CD4-positive, CD25-positive, alpha-beta regulatory T cell (primary cell): ENCODE measurements at places on chromosomes 7 and 10. TPM values are rescaled to one million over a fixed set of nuclear protein-coding genes. Genes with fewer than 3 reads are reported as not detected.

DNA sequence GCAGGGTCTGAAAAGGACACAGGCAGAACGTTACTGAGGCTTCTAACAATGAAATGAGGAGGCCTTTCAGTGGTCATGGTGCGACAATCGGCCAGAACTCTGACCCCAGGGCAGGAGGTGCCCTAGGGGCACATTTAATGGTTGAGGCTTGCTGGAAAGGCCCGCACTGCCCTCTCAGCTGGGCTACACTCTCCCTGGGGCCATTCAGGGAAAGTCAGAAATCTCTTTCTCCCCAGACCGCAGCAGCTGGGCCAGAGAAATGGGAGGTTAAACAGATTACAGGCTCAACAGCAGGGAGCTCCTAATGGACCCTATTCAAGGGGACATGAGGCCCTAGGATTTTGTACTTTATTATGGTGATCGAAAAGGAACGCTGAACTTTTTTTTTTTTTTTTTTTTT is 85.6 kb upstream of the FGFR2 start:
- no peaks in the 10 kb centered on the region for H3K4me1 ChIP-seq
- H3K4me3 ChIP-seq, result no peak overlapping the region
- H3K36me3 ChIP-seq, result no peaks in the 10 kb centered on the region
- H3K27me3 ChIP-seq, result no peaks in the 10 kb centered on the region
- no peak overlapping the region for H3K27ac ChIP-seq

AKR1C8 gene
- 3.2 TPM for total RNA-seq

DNA sequence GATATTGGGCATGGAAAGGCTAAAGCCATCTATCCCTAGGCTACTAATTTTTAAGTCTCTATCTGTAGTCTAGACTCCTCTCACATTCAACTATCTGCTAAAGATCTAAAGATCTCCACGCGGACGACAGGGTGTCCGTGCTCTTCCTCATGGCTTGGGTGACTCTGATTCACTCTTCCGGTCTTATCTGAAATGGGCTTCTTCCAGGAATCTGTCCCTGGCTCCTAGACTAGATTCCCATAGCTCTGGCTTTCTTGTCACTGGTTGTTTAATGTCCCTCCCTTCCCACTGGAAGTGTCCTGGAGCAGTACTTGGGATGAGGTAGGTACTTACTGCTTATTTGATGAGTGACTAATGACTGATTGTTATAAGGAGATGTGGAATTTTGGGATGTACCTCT is 62.0 kb upstream of the PODXL start:
- H3K4me1 ChIP-seq, result no peaks in the 10 kb centered on the region
- H3K4me3 ChIP-seq, result no peak overlapping the region
- no peaks in the 10 kb centered on the region for H3K36me3 ChIP-seq
- no peak for DNase-seq
- H3K27ac ChIP-seq, result no peak overlapping the region
- no peaks in the 10 kb centered on the region for H3K27me3 ChIP-seq

GRCh38 chr7:40137563-40137962 is 2.8 kb downstream of the SUGCT start:
- H3K4me1 ChIP-seq, result peaks cover 20% of the 10 kb centered on the region
- H3K4me3 ChIP-seq, result no peak overlapping the region
- no peak overlapping the region for H3K27ac ChIP-seq

DNA sequence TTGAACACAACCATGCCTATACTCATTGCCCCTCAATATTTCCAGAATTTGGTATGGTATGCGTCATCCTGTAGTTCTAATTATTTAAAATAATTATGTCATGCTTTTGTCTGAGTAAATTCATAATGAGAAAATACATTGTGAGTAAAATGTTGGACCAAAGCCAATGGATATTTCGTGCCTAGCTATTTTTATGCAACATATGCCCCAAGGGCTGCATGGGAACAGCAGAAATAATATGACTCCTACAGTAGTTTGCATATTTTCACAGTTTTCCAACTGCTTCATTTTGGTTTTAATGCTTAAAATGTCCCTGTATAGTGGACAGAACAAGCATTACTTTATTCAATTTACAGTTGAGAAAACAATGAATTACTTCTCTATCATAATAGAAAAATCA is 1115.6 kb upstream of the GHITM start:
- DNase-seq, result no peak
- no peak overlapping the region for H3K4me3 ChIP-seq
- H3K27ac ChIP-seq, result no peak overlapping the region
- no peaks in the 10 kb centered on the region for H3K27me3 ChIP-seq
- no peaks in the 10 kb centered on the region for H3K4me1 ChIP-seq

H2BK1 gene
- total RNA-seq, result 3.8 TPM

NXPH1 gene
- not detected for total RNA-seq

GRCh38 chr10:9222917-9223316 is 1168.4 kb downstream of the GATA3 start:
- H3K4me1 ChIP-seq, result no peaks in the 10 kb centered on the region
- no peaks in the 10 kb centered on the region for H3K36me3 ChIP-seq
- no peak overlapping the region for H3K27ac ChIP-seq
- H3K27me3 ChIP-seq, result peaks cover 7% of the 10 kb centered on the region
- H3K4me3 ChIP-seq, result no peak overlapping the region

GRCh38 chr10:112235920-112236319 is 47.3 kb upstream of the TECTB start:
- H3K27me3 ChIP-seq, result peaks cover 1% of the 10 kb centered on the region
- no peaks in the 10 kb centered on the region for H3K36me3 ChIP-seq
- DNase-seq, result no peak
- H3K4me3 ChIP-seq, result no peak overlapping the region

DNA sequence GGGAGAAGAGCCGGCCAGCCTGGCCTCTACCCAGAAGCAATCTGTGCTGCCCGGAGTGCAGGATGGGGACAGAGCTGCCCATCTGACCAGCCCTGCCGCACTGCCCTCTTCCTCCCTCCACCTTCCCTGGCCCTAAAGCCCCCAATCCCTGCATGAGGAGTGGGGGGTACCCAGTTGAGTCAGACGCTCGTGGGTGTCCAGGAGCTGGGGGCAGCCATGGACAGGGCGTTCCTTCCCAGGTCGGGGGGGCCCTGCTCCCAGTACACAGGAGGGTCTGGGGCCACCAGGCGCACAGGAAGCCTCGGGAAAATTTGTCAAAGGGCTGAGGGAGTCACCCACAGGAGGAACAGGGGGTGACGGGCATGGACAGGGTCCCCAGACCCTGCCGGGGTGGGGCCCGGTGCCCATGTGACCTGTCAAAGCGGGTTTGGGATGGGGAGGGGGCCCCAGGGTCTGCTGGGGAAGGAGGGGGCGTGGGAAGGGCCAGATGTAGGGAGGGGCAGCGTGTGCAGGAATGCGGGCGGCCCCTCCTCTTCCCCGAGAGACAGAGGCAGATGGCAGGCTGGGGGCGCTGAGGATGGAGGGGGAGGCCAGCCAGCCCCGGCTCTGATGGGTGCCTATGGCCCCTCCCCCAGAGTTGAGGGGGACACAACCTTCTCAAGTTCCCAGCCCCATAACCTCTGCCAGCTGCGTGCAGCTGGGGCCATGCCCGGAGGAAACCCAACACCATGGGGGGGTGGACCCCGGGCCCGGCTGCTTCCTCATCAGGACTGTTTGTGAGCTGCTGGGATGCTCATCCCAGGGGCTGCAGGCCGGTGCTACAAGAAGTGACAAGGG is 21.5 kb upstream of the GRIFIN start:
- no peak overlapping the region for H3K27ac ChIP-seq
- no peaks in the 10 kb centered on the region for H3K27me3 ChIP-seq
- H3K4me3 ChIP-seq, result no peak overlapping the region
- H3K4me1 ChIP-seq, result peaks cover 6% of the 10 kb centered on the region
- DNase-seq, result no peak

DNAJC12 gene
- total RNA-seq, result not detected

DNA sequence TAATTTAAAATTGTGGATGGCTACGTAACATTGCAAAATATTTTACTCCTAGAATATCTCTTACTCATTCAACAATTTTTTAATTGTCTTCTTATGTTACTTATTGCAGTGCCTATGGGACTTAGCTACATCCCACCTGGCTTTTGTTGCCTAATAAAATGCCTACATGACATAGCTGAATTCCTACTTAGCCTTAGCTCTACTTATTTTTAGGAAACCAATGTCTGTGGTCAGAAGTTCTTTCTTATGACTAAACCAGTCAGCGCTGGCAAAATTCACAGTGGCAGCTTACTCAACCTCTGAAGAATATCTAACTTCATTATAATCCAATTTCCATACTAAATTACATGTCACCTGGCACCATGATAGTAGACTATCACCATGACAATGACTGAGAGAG is 1612.4 kb upstream of the LRRTM3 start:
- no peak overlapping the region for H3K4me3 ChIP-seq
- no peaks in the 10 kb centered on the region for H3K27me3 ChIP-seq
- H3K4me1 ChIP-seq, result no peaks in the 10 kb centered on the region
- no peaks in the 10 kb centered on the region for H3K36me3 ChIP-seq
- H3K27ac ChIP-seq, result no peak overlapping the region

CALML3 gene
- total RNA-seq, result not detected

- peak overlapping the region; percentile 95 for H3K27ac ChIP-seq
- H3K36me3 ChIP-seq, result no peaks in the 10 kb centered on the region
- peak overlapping the region; percentile 95 for H3K4me3 ChIP-seq
- DNase-seq, result peak; percentile 57
These were observed 1.3 kb downstream of the STK17A start for GRCh38 chr7:43584195-43584586.

DNA sequence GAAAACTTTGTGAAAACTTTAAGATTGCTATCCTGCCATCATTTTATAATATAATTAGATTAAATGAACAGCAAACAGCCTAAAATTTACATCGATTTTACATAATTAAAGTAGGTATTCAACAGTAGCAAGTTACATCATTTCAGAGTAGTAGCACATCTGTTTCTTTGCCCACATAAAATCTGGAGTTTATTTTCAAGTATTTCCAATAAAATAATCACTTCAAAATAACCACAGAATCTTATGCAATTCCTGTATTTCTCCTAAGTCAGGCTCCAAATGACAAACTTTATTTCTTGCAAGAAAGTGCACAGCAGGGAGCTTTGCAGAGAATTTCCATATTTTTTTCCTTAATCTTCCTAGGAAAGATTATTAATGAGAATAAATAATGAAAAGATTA is 82.6 kb downstream of the CUBN start:
- H3K36me3 ChIP-seq, result no peaks in the 10 kb centered on the region
- DNase-seq, result no peak
- no peaks in the 10 kb centered on the region for H3K27me3 ChIP-seq
- no peak overlapping the region for H3K4me3 ChIP-seq

FAM241B gene
- 9.7 TPM for total RNA-seq

OLAH gene
- not detected for total RNA-seq

- DNase-seq, result no peak
- H3K27me3 ChIP-seq, result no peaks in the 10 kb centered on the region
These were observed 77.3 kb upstream of the RPA3 start for GRCh38 chr7:7795630-7796121.

NPFFR1 gene
- total RNA-seq, result not detected

DNA sequence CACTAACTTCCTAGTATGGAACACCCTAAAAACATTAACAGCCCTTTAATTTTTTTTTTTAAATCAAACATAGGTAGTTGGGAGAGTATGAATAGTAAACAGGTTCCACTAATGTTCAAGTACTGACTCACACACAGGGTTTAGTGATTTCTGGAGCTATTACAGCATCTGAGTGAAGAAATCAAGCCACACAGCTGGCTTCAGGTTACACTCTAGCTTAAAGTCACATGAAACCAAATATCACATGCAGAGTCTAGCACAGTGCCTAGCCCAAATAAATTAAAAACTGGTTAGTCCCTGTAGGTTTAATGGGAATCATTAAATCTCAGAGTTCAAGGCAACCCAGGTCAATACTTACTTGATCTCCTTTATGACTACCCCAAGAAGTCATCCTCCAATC is 11.6 kb downstream of the PANK1 start:
- H3K4me1 ChIP-seq, result no peaks in the 10 kb centered on the region
- H3K27me3 ChIP-seq, result peaks cover 3% of the 10 kb centered on the region
- no peak for DNase-seq

DNA sequence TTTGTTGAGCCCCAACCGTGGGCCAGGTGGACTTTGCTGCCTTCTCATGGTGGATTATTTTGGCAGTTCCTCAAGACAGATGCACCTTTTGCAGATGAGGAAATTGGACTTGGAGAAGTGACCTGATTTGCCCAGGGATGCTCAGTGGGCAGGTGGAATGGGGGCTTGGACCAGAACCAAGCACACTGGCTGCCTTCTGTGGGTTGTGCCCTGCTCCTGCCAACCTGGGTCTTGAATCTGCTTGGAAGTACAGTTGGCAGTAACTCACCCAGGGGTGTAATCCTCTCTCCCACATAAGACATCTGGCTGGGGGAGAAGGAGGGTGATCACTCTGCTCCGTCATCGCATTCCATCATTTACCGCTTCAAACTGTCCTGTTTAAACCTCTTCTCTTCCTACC is 110.5 kb upstream of the GPR26 start:
- no peak for DNase-seq
- no peak overlapping the region for H3K27ac ChIP-seq
- no peaks in the 10 kb centered on the region for H3K4me1 ChIP-seq
- H3K27me3 ChIP-seq, result no peaks in the 10 kb centered on the region

DNA sequence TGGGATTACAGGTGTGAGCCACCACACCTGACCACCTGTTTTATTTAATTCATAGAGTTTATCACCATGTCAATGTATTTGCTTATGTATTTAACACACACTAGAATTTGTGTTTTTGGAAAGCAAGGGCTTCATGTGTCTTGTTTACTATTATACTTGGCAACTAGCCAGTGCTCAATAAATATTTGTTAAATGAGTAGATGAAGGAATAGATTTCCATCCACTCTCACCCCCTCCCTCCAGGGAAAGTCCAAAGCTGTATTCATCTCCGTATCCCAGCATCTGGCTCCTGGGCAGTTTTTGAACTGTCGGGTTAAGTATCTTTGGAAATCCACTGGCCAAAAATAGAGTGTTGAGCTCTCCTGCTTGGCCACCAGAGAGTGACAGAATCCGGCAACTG is 4.6 kb upstream of the RADIL start:
- no peak for DNase-seq
- H3K36me3 ChIP-seq, result no peaks in the 10 kb centered on the region
- no peak overlapping the region for H3K4me3 ChIP-seq
- H3K27ac ChIP-seq, result no peak overlapping the region
- H3K4me1 ChIP-seq, result peaks cover 7% of the 10 kb centered on the region
- peaks cover 4% of the 10 kb centered on the region for H3K27me3 ChIP-seq

STEAP4 gene
- total RNA-seq, result not detected

LIPF gene
- not detected for total RNA-seq

- peaks cover 10% of the 10 kb centered on the region for H3K27me3 ChIP-seq
- DNase-seq, result no peak
- no peaks in the 10 kb centered on the region for H3K36me3 ChIP-seq
- no peak overlapping the region for H3K27ac ChIP-seq
- no peaks in the 10 kb centered on the region for H3K4me1 ChIP-seq
- no peak overlapping the region for H3K4me3 ChIP-seq
These were observed 48.3 kb upstream of the PAX2 start for GRCh38 chr10:100697070-100697469.

- no peak overlapping the region for H3K27ac ChIP-seq
- H3K4me1 ChIP-seq, result no peaks in the 10 kb centered on the region
- no peak for DNase-seq
- no peak overlapping the region for H3K4me3 ChIP-seq
- H3K27me3 ChIP-seq, result no peaks in the 10 kb centered on the region
These were observed 86.9 kb downstream of the CHST15 start for GRCh38 chr10:124006526-124006925.

- no peak overlapping the region for H3K27ac ChIP-seq
- no peaks in the 10 kb centered on the region for H3K36me3 ChIP-seq
- no peak for DNase-seq
- H3K4me3 ChIP-seq, result no peak overlapping the region
- no peaks in the 10 kb centered on the region for H3K4me1 ChIP-seq
These were observed 38.5 kb downstream of the MTURN start for GRCh38 chr7:30173058-30173897.
